ENCODE measurements at places on chromosomes 16 and 17. TPM values are rescaled to one million over a fixed set of nuclear protein-coding genes. Genes with fewer than 3 reads are reported as not detected.

- no peak for DNase-seq
These were observed 13.8 kb upstream of the SP6 start for GRCh38 chr17:47864791-47865216.

- no peak for DNase-seq
These were observed 2.0 kb downstream of the CCDC102A start for GRCh38 chr16:57534337-57534880.

Gene KCNH6
- not detected for total RNA-seq

Gene SLC38A7
- total RNA-seq, result 14.3 TPM

DNA sequence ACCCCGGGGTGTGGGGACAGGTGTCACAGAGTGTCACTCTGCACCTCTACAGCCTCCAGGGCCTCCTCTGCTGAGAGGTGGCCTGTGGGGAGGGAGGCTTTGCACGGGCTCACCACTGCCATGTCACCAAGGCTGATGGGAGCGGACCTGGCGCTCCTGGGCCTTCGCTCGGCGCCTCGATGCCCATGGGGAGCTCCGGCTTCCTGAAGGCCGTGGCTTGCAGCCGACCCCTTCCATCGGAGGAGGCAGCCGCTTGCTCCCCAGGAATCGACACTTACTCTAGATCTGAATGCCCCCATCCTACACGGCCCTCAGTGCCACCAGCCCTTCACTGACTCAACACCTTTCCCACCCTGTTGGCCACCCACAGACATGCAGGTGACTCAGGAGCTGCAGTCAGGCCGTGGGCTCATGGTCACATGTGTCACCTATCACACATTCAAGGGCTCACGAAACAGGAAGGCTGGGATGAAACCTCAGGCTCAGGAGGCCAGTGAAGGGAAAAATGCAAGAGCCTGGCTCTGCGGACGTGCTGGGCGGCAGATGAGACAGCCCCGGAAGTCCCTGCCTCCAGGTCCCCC is 11.9 kb downstream of the LGALS3BP start:
- no peak for DNase-seq
